ENCODE measurements at places on chromosomes 3 and 15. TPM values are rescaled to one million over a fixed set of nuclear protein-coding genes. Genes with fewer than 3 reads are reported as not detected.

ACSBG1 gene
- 7.9 TPM for total RNA-seq

ACTC1 gene
- total RNA-seq, result 3.4 TPM

PLA2G4D gene
- total RNA-seq, result 0.15 TPM

STRC gene
- total RNA-seq, result 0.40 TPM

- H3K4me1 ChIP-seq, result no peaks in the 10 kb centered on the region
- H3K27ac ChIP-seq, result no peak overlapping the region
- H3K27me3 ChIP-seq, result no peaks in the 10 kb centered on the region
- H3K36me3 ChIP-seq, result no peaks in the 10 kb centered on the region
Observed at GRCh38 chr3:185823078-185824044, 1.5 kb downstream of the IGF2BP2 start.

DNA sequence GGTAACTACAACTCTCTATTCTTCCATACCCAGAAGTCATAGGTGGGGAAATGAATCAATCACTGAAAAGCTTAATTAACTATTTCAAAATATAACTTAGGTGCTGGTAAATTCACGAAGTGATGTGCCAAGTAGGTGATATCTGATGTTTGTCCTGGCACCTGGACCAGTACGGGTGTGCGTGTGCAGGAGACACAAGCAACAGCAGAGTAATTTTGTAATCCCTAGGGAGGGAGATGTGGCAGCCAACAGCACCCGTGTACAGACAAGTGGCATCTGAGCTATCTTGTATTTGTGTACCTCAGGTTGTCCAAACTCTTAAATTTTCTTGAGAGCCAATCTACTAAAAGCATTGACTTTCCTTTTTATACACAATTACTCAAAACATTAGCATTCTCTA, 22.8 kb downstream of the USF3 start:
- no peak overlapping the region for H3K4me3 ChIP-seq
- H3K27ac ChIP-seq, result no peak overlapping the region
- peaks cover 7% of the 10 kb centered on the region for H3K36me3 ChIP-seq
- H3K4me1 ChIP-seq, result no peaks in the 10 kb centered on the region
- DNase-seq, result no peak

All from lung (tissue), 17 donors.